ENCODE measurements at places on chromosomes 3 and 15.

DNA sequence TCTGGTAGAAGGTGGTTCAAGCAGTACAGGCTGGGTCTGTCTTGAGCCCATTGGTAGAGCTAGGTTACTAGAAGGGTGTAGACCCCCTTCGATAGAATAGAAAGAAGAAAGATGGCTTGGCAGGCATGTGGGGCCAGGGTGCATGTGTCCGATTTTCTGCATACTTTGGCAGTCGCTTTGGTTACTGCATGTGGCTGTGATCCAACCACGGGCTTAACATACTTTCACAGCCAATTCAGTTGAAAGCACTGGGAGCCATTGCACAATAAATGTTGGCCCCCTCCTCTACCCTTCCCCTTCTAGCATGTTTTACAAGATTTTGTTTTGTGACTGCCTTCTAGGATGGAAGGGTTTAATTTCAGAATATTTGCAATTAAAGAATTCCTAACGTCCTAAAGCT, 7.2 kb downstream of the ARID3B start:
- no peak for DNase-seq

GRCh38 chr3:101185341-101185740, 135.0 kb downstream of the IMPG2 start:
- DNase-seq: no peak

DNA sequence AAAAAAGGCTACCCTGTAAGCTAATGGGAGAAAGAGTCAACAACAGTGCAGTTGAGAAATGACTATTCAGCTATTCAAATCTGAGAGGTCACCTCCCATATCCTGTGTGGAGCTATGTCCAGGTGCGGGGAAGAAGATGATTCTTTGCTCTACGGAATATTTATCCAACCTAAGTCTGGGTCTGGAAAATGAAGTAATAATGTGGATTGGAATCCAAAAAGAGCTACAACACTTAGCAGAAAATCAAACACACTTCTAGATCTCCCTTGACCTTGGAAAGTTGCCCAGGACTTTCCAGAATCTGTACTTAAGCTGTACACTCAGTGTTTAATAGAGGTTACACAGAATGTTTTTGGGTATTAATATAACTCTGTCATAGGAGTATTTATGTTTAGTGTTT, 251.9 kb downstream of the NAALADL2 start:
- no peak for DNase-seq

- no peak for DNase-seq
Measured at GRCh38 chr3:179045719-179046402, 25.7 kb downstream of the ZMAT3 start.

All from GOT3 (cell line).